ENCODE measurements at places on chromosomes 11 and 22.

DNA sequence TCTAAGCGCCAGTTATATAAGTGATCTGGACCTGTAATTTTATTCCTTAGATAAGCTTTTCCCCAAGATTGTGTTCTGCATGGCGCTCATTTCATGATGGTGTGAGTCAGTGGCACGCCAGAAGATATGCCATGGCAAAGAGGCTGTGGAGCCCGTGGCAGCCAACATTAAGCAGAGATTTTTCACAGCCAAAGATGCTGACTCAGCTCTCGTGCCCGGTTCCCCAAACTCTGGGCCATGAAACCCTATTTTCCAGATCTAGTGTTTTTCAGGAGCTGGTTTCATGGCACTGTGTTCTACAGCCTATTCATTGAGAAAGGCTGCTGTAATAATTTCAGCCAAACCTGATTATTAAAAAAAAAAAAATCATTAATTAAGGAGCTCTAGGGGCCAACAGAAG is 15.4 kb upstream of the LINC01488 start:
- no peak for DNase-seq

- DNase-seq, result no peak
These were observed 757.2 kb downstream of the BRD1 start for GRCh38 chr22:49070501-49070900.

GRCh38 chr11:48096588-48097525 is 116.5 kb downstream of the PTPRJ start:
- DNase-seq, result no peak

GRCh38 chr22:40202225-40202944 is 24.7 kb downstream of the TNRC6B start:
- no peak for DNase-seq

DNA sequence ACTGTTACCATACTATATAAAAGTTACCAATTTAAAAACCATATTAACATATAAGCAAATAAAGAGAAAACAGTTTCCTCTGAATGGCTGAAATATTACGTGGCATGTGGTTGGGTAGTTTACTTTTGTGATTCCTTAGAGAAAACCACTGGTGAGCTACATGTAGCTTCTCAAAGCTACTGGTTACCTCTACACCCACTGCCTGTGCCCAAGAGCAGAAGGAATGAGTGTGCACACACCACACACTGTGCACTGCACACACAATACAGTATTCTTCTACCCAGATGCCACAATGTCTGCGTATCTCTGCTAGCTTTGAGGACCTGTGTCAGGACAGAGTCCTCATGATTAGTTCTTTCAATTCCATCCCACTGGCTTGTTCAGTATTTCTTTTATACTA is 25.5 kb upstream of the YPEL1 start:
- no peak for DNase-seq
